ENCODE measurements at places on chromosomes 2 and 18.
A peak's percentile ranks its signal among the peaks of the same experiment; 100 is the strongest.

- no peak for DNase-seq
Observed at GRCh38 chr2:162212366-162212765, 30.9 kb downstream of the FAP start.

GRCh38 chr2:205957452-205958154 lies 128.4 kb downstream of the INO80D start:
- DNase-seq, result no peak

DNA sequence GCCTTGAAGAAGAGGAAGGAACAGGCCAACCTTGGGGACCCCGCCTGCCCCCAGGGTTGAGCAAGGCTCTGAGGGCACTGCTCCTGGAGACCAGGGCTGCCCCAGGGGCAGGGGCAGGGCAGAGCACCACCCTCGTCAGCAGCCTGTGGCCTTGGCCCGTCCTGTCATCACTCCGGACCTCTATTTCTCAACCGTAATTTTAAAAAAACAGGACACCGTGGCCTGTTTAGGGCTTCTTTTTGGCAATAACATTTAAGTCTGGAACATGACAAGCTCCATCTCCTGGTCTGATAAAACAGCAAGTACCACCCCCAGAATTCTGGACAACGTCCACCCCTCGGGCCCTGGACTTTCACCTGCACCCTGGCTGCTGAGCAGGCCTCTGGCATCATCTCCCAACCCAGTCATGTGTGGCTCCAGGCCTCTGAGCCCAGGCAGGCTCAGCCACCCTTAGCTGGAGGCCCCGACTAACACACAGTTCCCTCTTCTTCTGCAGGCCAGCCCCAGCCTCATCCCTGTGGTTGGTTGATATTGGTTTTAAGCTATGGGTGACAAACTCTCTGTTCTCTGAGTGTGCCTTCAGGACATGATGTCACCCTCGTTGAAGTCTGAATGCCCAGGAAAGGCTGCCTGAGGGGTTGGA lies 22.6 kb upstream of the ID2 start:
- DNase-seq, result no peak

DNA sequence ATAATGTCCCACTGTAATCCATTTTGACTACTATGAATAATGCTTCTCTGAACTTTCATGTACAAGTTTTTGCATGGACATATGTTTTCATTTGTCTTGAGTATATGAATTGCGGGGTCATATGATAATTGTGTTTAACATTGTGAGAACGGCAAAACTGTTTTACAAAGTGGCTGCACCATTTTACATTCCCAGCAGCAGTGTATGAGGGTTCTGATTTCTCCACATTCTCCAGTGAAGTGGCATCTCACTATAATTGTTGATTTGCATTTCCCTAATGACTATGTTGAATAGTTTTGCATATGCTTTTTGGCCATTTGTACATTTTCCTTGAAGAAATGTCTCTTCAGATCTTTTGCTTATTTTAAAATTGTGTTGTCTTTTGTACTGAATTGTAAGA lies 20.1 kb downstream of the NCOA1 start:
- no peak for DNase-seq

- peak; percentile 22 for DNase-seq
Observed at GRCh38 chr2:178403671-178404306, 47.2 kb downstream of the PRKRA start.

GRCh38 chr2:188353282-188353681 lies 61.6 kb downstream of the GULP1 start:
- no peak for DNase-seq

- no peak for DNase-seq
Observed at GRCh38 chr2:135043345-135043744, 3.9 kb downstream of the MAP3K19 start.
